ENCODE measurements at places on chromosomes 3 and 15. TPM values are rescaled to one million over a fixed set of nuclear protein-coding genes. Genes with fewer than 3 reads are reported as not detected.

Gene PLAAT1
- total RNA-seq = 0.66 TPM

Gene WWTR1
- 98.2 TPM for total RNA-seq

GRCh38 chr3:159964166-159964973 lies 24.3 kb upstream of the IL12A start:
- no peak for DNase-seq
- H3K4me1 ChIP-seq = no peaks in the 10 kb centered on the region

GRCh38 chr15:81326466-81327212 lies 2.7 kb upstream of the STARD5 start:
- peak overlapping the region; percentile 35 for H3K27ac ChIP-seq
- H3K27me3 ChIP-seq = no peaks in the 10 kb centered on the region
- no peaks in the 10 kb centered on the region for H3K4me1 ChIP-seq
- H3K4me3 ChIP-seq = no peak overlapping the region
- no peak for DNase-seq

GRCh38 chr15:36791844-36792571 lies 212.6 kb downstream of the CDIN1 start:
- H3K27ac ChIP-seq = no peak overlapping the region
- H3K36me3 ChIP-seq = no peaks in the 10 kb centered on the region
- H3K4me1 ChIP-seq = no peaks in the 10 kb centered on the region
- no peak for DNase-seq
- H3K27me3 ChIP-seq = no peaks in the 10 kb centered on the region
- no peak overlapping the region for H3K4me3 ChIP-seq

Gene IQCF5
- not detected for total RNA-seq

DNA sequence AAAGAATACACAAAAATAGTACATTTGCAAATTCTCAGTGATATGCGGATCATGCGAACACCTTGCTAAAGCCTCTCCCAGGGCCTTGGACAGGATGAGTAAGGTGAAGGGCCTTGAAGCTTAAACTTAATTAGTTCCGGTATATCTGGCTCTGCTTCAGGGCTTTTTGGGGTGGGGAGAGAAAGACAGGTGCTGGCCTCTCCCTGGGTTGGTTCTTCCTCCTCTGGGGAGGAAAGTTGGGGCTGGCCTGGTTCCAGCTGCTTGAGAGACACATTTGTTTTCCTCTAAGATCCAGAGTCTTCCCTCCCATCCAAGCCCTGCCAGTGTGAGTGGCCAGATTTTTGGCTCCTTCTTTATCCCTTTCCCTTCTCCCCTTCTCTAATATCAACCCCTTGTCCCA lies 64.7 kb upstream of the EPHB3 start:
- no peak for DNase-seq
- no peak overlapping the region for H3K4me3 ChIP-seq
- H3K4me1 ChIP-seq = no peaks in the 10 kb centered on the region
- peaks cover 33% of the 10 kb centered on the region for H3K27me3 ChIP-seq

Gene IL5RA
- 0.48 TPM for total RNA-seq

Gene KLF13
- total RNA-seq = 26.3 TPM

- no peak for DNase-seq
- no peaks in the 10 kb centered on the region for H3K27me3 ChIP-seq
- no peaks in the 10 kb centered on the region for H3K4me1 ChIP-seq
- no peak overlapping the region for H3K27ac ChIP-seq
Measured at GRCh38 chr3:150068440-150069153, 97.9 kb upstream of the PFN2 start.

GRCh38 chr3:90184861-90185260 lies 1077.4 kb downstream of the EPHA3 start:
- H3K4me3 ChIP-seq = no peak overlapping the region
- no peak for DNase-seq
- no peak overlapping the region for H3K27ac ChIP-seq
- no peaks in the 10 kb centered on the region for H3K27me3 ChIP-seq
- no peaks in the 10 kb centered on the region for H3K36me3 ChIP-seq
- no peaks in the 10 kb centered on the region for H3K4me1 ChIP-seq

- H3K27me3 ChIP-seq = no peaks in the 10 kb centered on the region
- no peak for DNase-seq
- no peaks in the 10 kb centered on the region for H3K4me1 ChIP-seq
- H3K4me3 ChIP-seq = no peak overlapping the region
- H3K27ac ChIP-seq = peak overlapping the region; percentile 55
Measured at GRCh38 chr3:127012091-127012490, 29.2 kb downstream of the PLXNA1 start.

DNA sequence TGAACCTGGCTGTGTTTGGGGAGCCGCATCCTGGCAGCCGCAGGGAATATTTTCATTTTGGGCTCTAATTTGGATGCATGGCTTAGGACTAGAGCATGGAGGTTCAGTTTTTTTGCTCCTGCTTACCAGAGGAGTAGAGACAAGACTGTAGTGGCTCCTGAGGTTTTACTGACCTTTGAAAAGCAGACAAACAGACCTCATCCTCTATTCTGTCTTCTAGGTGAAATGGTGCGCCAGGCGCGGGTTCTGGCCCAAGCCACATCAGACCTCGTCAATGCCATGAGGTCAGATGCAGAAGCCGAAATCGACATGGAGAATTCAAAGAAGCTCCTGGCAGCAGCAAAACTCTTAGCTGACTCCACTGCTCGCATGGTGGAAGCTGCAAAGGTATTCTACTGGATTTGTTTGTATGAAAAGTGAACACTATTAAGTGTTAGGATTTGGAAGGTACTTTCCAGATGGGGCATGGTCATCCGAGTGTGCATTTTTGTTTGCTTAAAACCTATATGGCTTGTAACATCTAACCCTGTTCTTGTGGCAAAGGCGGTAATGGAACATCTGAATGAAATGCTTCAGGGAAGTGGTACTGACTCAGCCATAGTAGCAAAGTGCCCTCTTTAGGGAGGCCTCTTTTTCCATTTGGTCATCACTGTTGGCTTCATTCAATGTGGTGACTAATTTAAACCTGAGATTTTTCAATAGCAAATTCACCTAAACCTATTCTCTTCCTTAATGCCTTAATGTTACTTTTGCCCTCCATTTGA lies 330.7 kb upstream of the TPM1 start:
- no peak for DNase-seq

- no peak overlapping the region for H3K4me3 ChIP-seq
- no peak overlapping the region for H3K27ac ChIP-seq
- H3K4me1 ChIP-seq = no peaks in the 10 kb centered on the region
- no peaks in the 10 kb centered on the region for H3K36me3 ChIP-seq
Measured at GRCh38 chr3:100164743-100165142, 50.4 kb upstream of the FILIP1L start.

Gene ZIC4
- not detected for total RNA-seq

- H3K4me3 ChIP-seq = no peak overlapping the region
- no peaks in the 10 kb centered on the region for H3K27me3 ChIP-seq
- DNase-seq = no peak
- no peak overlapping the region for H3K27ac ChIP-seq
- no peaks in the 10 kb centered on the region for H3K4me1 ChIP-seq
Measured at GRCh38 chr3:102112704-102113230, 263.5 kb downstream of the NFKBIZ start.

Gene MYL3
- 8.5 TPM for total RNA-seq

Gene PLCB2
- total RNA-seq = 4.3 TPM

DNA sequence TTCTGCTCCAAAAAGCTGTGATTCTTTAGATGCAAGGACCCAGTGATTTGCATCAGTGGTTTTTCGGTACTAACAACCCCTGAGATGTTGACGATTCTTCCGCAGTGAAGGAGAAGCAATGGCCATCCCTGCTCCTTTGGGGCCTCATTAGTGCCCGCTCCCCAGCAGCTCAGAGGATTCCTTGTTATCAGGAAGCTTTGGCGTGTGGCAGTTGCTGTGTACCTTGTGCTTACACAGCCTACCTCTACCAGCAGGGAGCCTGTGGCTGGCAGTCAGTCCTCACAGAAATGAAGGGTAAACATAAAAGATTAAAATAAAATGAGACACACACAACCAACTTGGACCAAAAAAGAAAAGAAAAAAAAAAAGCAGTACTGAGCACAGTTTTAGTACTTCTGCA lies 55.2 kb downstream of the CNTN3 start:
- no peak overlapping the region for H3K4me3 ChIP-seq
- no peaks in the 10 kb centered on the region for H3K4me1 ChIP-seq
- H3K36me3 ChIP-seq = no peaks in the 10 kb centered on the region
- DNase-seq = no peak

GRCh38 chr3:13623101-13623654 lies 74.3 kb downstream of the FBLN2 start:
- peak; percentile 60 for DNase-seq
- H3K4me3 ChIP-seq = peak overlapping the region; percentile 22
- no peaks in the 10 kb centered on the region for H3K4me1 ChIP-seq

DNA sequence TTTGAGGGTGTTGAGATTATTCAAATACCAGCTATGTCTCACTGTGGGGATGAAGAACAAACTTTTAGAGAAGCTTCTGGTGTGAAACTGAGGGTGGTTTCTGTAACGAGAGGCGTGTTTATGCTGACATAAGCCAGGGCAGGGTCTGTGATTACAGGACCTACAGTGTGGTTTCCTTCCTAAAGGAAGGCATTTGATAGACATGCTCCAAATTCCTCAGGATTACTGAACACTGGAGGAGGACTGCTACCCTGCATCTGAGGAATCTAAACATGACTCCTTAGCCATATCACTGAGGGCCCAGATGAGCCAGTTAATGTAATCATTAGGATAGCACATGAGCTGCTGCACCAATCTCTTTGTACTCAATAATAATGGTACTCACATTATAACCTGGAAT lies 328.4 kb upstream of the UMPS start:
- no peaks in the 10 kb centered on the region for H3K36me3 ChIP-seq
- no peak overlapping the region for H3K4me3 ChIP-seq
- no peaks in the 10 kb centered on the region for H3K4me1 ChIP-seq
- H3K27me3 ChIP-seq = no peaks in the 10 kb centered on the region

- H3K36me3 ChIP-seq = no peaks in the 10 kb centered on the region
- peaks cover 20% of the 10 kb centered on the region for H3K27me3 ChIP-seq
- DNase-seq = no peak
- no peak overlapping the region for H3K4me3 ChIP-seq
- H3K4me1 ChIP-seq = no peaks in the 10 kb centered on the region
- H3K27ac ChIP-seq = no peak overlapping the region
Measured at GRCh38 chr15:83658430-83659416, 4.8 kb downstream of the ADAMTSL3 start.

GRCh38 chr3:101902041-101902440 lies 52.7 kb downstream of the NFKBIZ start:
- no peak overlapping the region for H3K4me3 ChIP-seq
- no peaks in the 10 kb centered on the region for H3K36me3 ChIP-seq
- no peak for DNase-seq
- H3K27ac ChIP-seq = no peak overlapping the region

GRCh38 chr3:72432246-72432645 lies 416.0 kb downstream of the SHQ1 start:
- H3K27ac ChIP-seq = no peak overlapping the region
- no peak for DNase-seq
- no peaks in the 10 kb centered on the region for H3K27me3 ChIP-seq
- no peak overlapping the region for H3K4me3 ChIP-seq
- no peaks in the 10 kb centered on the region for H3K4me1 ChIP-seq

DNA sequence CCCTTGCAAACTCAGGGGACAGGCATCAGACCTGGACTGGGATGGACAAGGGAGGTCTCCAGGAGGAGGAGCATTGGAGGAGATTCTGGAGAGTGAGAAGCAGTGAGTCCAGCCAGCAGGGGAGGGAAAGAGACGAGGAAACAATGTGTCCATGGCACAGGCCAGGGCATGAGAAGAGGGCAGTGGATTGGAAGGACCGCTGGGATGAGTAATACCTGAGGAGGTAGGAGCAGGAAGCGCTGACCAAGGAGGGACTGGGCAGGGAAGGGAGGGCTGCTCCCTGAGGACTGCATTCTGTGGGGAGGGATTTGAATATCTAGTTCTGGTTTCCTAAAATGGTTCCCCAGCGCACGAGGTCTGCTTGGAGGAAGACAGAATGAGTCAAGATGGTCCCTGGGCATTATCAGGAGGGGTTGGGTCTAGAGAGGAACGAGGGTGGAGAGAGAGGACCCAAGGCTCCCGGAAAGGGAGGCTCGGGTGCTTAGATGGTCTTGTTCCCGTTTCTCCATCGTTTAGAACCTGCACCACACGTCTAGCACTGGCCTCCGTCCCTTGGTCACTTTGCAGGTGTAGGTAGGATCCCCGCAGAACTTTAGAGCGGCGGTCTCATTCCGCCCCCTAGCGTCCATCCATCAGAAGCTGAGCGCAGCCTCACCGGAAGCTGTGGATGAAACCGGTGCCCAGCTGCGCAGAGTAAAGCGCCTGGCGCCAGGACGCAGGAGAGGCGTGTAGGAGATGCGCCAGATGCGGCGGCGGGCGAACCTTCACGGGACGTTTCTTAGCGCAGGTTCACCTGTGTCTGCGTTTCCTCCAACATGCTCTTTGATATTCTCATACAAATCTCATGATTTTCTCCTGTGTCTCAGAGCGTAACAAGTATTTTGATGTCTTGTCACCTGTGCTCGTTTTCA lies 190.7 kb upstream of the NDN start:
- H3K27ac ChIP-seq = no peak overlapping the region
- no peaks in the 10 kb centered on the region for H3K36me3 ChIP-seq
- no peaks in the 10 kb centered on the region for H3K4me1 ChIP-seq
- H3K27me3 ChIP-seq = no peaks in the 10 kb centered on the region

DNA sequence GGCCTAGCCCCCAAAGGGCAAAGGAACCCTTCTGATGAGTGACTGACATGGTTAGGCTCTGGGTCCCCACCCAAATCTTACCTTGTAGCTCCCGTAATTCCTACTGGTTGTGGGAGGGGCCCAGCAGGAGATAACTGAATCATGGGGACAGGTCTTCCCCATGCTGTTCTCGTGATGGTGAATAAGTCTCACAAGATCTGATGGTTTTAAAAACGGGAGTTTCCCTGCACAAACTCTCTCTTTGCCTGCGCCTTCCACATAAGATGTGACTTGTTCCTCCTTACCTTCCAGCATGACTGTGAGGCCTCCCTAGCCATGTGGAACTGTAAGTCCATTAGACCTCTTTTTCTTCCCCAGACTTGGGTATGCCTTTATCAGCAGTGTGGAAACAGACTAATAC lies 16.9 kb downstream of the TKT start:
- peak overlapping the region; percentile 52 for H3K27ac ChIP-seq
- H3K4me1 ChIP-seq = no peaks in the 10 kb centered on the region
- no peak for DNase-seq

DNA sequence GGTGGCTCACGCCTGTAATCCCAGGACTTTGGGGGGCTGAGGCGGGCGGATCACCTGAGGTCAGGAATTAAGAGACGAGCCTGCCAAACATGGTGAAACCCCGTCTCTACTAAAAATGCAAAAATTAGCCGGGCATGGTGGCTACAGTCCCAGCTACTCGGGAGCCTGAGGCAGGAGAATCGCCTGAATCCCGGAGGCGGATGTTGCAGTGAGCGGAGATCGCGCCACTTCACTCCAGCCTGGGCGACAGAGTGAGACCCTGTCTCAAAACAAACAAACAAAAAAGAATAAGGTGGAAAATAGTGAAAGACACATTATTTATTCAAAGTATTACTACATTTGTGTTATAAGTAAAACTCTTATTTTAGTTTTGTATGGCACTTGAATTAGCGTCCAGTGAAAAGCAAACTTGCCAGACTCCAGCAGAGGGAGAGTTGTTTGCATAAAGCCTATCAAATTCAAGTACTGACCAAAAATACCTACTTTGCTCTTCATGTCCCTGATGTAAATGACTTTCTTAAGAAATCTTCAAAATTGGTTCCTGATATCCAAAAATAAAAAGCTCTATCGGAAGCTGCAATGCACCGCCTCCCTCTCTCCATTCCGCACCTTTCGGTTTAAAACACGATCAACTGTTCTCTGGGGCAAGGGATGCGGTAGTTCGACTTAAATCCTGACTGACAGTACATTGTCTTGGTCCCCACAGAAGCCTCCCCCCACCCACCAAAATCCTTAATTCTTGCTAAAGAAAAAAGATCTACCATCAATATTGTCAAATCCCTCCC lies 1.2 kb downstream of the TRPM7 start:
- H3K27me3 ChIP-seq = no peaks in the 10 kb centered on the region
- H3K27ac ChIP-seq = peak overlapping the region; percentile 96
- H3K36me3 ChIP-seq = no peaks in the 10 kb centered on the region
- peak overlapping the region; percentile 80 for H3K4me3 ChIP-seq
- peaks cover 3% of the 10 kb centered on the region for H3K4me1 ChIP-seq

Measured in breast epithelium (tissue), 4 donors.